ENCODE measurements at places on chromosomes 7 and 10.

DNA sequence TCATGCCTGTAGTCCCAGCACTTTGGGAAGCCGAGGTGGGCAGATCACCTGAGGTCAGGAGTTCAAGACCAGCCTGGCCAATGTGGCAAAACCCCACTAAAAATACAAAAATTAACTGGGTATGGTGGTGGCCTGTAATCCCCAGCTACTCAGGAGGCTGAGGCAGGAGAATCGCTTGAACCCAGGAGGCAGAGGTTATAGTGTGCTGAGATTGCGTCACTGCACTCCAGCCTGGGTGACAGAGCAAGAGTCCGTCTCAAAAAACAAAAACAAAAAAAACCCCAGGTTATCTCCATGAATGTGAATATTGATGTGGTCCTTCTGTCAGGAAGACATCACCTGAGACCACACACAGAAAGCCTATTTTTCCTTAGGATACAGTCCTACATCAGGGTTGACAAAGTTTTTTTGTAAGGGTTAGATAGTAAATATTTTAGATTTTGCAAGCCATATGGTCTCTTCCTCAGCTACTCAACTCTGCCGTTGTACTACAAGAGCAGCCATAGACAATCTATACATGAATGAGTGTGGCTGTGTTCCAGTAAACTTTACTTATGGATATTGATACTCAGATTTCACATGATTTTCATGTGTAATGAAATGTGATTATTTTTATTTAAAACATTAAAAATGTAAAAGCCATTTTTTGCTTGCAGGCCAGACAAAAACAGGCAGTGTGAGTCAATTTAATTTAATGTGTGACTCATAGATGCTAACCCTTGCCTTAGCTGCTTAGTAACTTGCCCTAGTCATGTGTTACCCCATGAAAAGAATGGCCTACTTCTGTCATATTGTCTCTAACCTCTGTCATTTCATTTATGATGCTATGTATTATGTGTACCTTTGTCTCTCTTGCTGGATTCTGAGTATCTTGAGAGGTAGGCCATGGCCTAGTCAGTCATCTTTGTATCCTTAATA is 78.1 kb downstream of the TPST1 start:
- DNase-seq = no peak

DNA sequence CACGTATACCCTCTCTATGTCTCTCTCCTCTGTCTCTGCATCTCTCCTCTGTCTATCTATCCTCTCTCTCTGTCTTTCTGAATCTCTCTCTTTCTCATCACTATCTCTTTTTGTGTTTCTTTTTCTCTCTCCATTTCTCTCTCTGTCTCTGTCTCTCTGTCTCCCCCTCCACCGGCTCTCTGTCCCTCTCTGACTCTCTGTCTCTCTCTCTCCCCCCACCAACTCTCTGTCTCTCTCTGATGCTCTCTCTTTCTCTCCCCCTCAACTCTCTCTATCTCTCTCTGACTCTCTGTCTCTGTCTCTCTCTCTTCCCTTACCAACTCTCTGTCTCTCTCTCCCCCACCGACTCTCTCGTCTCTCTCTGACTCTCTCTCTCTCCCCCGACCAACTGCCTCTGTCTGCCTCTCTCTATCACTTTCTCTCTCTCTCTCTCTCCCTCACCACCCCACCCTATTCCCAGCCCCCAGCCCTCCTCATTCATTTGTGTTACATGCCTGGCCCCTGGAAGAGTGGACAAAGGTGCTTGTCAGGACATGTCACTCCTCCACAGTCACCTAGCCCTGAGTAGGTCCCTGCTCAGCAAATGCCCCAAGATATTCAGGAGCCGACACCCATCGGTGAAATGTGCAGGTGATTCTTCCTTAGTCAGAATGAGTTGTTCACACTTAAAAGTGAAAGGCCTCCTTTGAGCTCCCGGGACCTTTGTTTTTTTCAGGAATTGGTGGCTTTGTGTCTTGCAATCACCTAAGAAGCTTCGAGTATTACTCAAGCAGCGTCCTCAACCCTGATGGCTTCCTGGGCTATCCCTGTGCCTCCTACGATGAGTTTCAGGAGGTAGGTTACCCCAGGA is 13.6 kb downstream of the PNLIPRP2 start:
- no peak for DNase-seq

DNA sequence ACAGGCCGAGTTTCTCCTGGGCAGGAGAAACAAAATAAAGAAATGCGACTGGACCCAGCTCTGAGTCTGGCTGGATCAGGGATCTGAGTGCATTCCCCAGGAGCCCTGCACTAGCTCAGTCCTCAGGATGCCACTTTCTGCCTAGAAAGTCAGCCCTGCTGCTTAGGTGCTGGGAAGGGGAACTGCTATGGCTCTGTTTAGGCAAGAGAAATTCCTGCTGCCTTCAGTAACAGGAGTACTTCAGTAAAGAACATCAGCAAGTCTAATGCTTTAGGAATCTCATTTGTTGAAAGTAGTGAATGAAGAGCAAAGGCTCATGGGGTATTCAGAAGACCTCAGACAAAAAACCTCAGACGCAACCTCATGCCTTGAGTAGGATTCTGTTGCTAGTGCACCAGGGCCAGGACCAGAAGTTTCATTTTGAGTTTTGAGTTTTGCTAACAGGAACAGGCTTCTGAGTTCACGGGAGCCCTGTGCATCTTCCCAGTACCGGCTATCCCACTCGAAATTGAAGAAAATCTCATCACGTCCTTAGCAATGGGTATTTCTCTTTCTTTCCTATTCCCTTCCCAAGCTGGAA is 170.8 kb upstream of the CDCA7L start:
- DNase-seq = no peak

GRCh38 chr7:125020801-125021200 is 91.2 kb upstream of the POT1 start:
- no peak for DNase-seq

- no peak for DNase-seq
Observed at GRCh38 chr10:112360308-112361270, 13.3 kb upstream of the ACSL5 start.

GRCh38 chr10:107657851-107658250 is 493.3 kb upstream of the SORCS1 start:
- no peak for DNase-seq

DNA sequence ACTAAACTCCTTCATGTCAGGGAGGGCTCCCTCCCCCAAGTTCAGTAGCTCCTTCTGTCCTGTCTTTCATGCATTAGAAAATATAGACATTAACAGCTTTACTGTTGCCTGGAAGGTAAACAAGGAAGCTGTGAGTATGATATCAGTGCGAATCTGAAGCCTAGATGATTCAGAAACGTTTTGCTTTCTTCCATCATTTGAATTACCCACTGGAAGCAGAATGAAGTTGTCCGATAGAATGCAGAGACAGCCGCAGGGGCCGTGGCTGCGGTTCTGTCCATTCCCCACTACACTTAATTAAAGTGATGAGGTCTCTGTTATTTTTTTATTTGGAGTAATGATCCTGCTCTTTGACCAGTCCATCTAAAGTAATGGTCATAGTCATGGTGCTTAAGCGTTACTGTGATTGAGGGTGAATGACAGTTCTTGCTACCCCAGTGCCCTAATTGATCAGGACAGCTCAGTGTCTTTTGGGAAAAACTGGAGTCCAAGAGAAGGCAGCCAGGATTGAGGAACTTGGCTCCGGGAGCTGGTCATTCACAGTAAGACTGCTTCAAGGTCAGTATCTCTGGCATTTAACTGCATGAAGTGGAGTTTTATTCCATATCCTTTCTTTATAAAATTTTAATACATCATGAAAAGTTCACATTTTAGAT is 69.9 kb downstream of the PTPRE start:
- no peak for DNase-seq

DNA sequence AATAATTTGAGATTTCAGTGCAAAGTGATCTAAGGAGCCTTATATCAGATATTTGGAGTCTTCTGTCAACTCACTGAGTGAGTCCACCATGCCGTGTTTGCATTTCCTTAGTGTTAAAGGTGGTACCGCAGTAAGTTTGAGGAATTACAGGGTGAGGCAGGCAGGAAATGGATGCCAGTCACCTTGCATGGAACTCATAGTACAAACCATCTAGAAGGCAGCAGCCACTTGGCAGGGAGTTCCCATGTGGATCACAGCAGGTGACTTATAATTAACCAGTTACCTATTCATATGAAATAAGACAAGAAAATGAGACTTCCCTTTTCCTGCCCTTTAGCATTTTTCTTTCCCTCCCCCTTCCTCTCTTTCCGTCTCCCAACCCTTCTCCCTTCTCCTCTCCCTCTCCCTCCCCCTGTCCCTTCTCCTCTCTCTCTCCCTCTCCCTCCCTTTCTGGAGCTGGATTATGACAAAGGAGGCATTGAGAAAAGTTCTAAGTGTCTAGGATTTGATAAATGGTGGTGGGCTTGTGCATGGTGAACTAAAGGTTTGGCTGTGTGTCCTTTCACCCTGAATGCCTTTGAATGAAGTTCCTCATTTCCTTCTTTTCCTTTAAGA is 94.1 kb downstream of the LRRC4 start:
- no peak for DNase-seq

- no peak for DNase-seq
Observed at GRCh38 chr7:88191911-88192310, 27.9 kb downstream of the SRI start.

- DNase-seq = peak; percentile 6
Observed at GRCh38 chr7:105141068-105141467, 127.1 kb downstream of the KMT2E start.

DNA sequence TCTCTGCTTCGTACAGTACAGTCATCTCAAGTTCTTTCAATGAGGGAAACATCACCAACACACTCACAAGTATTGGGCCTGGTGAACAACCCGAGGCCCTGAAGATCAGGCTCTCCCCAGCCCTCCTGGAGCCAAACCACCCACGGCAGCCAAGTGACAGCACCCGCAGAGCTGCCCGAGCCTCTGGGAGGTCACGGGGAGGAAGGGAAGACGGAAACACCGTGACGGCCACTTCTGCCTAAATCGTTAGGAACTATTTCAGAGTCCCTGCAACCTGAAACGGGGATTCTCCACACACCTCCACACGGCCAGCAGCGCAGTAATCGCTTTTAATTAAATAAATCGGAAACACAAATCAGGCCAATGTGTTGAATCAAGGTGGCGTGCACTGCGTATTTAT is 222.6 kb downstream of the MAD1L1 start:
- no peak for DNase-seq

DNA sequence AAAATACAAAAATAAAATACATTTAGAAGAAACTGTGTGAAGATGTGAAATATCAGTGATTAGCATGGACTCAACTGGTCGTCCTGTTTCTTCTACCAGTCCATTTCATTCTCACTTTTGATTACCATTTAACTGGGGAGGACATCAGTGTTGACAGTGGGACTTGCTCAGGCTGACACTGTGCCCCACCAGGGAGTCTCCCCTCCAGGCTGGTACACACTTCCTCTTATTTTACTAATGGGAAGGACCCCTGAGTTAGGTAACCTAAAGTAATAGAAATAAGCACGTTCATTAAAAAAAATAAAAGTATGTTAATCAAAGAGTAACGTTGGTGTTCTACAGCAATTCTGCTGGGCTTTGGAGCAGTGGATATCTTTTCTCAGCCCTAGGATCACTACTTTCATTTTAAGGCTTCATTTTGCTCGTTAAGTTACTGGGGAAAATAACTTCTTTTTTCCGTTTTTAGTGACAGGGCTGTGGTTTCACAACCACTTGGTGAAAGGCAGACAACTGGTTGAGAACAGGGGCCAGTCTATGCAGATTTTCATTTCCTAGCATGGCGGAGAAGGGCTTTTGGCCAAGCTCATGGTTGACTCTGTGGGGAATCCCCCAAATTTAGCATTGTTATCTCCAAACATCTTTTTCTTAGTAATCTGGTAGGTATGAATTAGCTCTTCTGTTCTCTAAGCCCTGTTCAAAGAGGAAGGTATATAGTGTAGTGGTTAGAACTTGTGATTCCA is 2.1 kb downstream of the SNX10 start:
- DNase-seq = no peak

GRCh38 chr10:86257683-86258082 is 108.9 kb downstream of the GRID1 start:
- peak; percentile 47 for DNase-seq

DNA sequence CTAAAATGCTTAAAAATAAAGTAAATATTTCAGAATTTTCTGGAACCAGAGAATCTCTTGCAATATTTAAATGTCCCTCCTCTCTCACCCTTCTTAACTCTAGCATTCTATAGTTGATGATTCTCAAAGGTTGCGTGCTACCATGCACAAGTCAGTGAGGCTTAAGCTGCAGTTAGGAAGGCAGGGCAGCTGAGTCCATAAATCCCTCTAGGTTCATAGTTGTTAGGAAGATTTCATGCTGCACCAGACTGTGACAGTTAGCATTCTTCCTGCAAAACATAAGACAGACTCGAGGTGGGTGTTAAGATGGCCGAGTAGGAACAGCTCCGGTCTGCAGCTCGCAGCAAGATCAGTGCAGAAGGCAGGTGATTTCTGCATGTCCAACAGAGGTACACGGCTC is 70.6 kb downstream of the MET start:
- DNase-seq = no peak

- DNase-seq = no peak
Observed at GRCh38 chr7:3243256-3243655, 57.8 kb upstream of the SDK1 start.

GRCh38 chr7:44477063-44477830 is 13.2 kb downstream of the NUDCD3 start:
- DNase-seq = peak; percentile 46

DNA sequence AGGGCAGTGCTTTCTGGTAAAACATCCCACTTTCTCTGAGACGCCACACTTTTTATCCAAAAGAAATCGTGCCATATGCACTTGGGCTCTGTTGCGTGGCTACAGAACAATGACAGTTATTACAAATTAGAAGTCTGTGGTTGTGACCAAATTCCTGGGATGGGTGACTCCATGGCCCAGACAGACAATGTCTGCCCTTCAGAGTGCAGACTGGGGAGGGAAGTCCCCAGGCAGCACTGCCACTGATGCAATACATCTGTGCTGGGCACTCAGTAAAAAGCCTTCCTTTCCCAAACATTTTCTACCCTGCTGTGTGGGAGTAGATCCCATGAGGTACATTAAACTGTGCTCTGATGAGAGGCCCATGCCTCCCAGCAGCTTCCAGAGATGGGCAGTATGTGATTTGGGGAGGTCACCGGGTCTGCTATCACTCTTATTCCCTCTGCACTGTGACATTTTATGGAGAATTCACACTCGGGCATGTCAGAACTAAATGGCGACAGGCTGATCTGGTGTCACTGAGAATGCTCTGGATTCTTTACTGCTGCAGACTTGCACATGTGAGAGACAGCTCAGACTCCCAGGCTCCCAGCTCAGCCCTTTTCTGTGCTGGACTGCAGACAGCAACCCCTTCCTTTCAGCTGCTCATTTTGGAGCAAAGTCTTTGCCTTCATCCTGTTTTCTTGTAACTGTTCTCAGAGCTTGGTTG is 243.5 kb upstream of the ZNF32 start:
- DNase-seq = no peak

- no peak for DNase-seq
Observed at GRCh38 chr10:51344371-51344770, 270.1 kb downstream of the PRKG1 start.

- peak; percentile 18 for DNase-seq
Observed at GRCh38 chr7:127393368-127394058, 1.0 kb upstream of the ZNF800 start.

DNA sequence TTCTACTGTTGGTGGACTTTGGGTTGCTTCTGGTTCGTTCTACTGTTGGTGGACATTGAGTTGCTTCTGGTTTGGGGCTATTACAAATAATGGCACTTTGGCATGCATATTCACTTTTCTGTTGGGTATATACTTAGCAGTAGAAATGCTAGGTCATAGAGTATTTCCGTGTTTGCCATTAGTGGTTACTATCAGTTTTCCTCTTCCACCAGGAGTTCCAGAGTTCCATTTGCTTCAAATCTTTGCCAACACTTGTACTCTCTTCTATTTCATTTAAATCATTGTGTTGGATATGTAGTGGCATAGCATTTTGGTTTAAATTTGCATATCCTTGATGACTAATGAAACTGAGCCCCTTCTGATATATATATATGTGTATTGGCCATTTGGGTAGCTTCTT is 15.2 kb downstream of the UBE2D1 start:
- no peak for DNase-seq
